ENCODE measurements at places on chromosomes 2 and 18.

DNA sequence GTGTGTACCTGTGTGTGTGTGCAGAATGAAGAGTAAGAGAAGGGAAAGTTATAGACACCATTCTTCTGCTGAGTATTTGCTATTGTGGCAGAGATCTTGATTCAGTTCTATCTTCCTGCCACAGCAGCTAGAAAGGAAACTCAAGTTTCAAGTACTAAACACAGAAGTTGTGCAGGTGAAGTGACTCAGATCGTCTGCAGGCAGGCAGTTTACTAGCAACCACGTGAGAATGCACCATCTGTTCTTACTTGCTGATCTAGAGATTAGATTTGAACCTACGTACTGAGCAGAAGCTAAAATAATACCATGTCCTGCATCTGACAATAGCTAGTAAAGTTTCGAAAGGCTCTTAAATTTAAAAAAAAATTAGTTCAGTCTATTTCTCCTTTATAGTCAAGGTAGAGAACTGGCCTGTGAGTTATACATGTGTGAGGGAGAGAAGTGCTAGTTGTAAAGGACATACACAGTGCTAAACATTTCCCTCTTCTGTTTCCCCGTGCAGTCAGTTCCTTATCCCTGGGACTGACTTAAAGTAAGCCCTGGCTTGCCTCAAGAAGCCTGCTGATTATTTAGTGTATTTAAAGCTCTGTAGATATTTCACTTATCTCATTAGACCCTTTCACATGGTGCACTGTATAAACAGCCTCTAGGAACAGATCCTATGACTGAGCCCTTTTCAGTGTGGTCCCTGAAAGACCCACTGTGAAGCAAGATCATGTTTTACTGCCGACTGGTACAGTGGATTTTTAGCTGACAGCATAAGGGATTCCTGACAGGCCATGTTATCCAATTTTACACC lies 45.0 kb downstream of the SLC38A11 start:
- peak; percentile 63 for DNase-seq

GRCh38 chr2:237888389-237888788 lies 29.0 kb downstream of the RAMP1 start:
- no peak for DNase-seq

- no peak for DNase-seq
Measured at GRCh38 chr2:233011268-233011650, 1.8 kb downstream of the NGEF start.

GRCh38 chr18:2656981-2657512 lies 1.5 kb downstream of the SMCHD1 start:
- DNase-seq: no peak

DNA sequence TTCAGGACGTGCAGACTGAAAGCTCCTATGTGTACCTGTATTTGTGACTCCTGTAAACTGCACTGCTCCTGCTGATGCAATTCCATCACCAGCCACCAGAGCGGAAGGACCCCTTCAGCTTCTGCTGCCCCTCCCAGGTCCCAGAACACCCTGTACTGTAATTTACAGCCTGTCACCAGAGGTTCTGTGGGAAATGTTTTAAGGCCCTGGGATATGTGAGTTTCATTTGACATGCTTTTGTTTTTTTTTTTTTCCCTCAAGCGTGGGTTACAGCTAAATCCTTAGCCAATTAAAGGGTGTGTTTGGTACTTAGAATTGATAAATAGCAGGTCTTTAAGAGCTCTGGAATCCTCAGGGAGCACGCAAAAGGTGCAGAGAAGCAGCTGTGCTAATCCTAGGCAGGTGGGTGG lies 79.4 kb downstream of the KCTD1 start:
- peak; percentile 72 for DNase-seq

GRCh38 chr2:170739507-170740046 lies 24.4 kb downstream of the SP5 start:
- no peak for DNase-seq

- DNase-seq: peak; percentile 30
Measured at GRCh38 chr2:8475349-8476031, 206.4 kb upstream of the ID2 start.

DNA sequence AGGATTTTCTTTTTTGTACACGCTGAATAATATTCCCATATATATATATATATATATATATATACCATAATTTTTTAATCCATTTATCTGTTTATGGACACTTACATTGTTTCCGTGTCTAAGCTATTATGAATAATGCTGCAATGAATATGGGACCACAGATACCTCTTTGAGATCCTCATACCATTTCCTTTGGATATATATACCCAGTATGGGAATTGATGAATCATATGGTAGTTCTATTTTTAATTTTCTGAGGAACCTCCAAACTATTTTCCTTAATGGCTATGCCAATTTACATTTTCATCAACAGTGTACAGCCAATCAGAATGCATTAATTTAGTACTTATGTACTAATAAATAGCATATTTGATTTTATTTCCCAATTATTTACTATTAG lies 53.1 kb downstream of the MERTK start:
- DNase-seq: no peak

GRCh38 chr18:62152844-62153243 lies 34.0 kb downstream of the PIGN start:
- DNase-seq: peak; percentile 49

- no peak for DNase-seq
Measured at GRCh38 chr2:145723872-145724271, 1204.0 kb upstream of the ZEB2 start.

DNA sequence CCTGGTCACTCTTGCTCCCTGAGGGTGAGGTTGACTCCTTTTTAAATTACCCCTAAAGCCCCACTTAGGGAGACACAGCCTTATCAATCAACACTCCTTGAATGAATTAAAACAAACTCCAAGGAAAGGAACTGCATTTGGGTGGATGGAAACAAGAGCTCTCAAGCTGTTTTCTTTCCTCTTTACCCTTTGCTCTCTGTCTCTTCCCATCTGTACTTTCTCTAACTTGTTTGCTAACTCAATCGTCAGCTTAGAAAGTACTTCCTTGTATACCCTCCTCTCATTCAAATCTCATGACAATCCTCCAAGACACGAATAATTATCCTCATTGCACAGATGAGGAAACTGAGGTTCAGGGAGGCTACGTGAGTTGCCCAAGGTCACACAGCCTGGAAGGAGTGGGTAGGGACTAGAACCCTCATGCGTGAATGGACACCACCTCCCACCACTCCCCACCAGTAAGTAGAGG lies 32.7 kb downstream of the ZFP36L2 start:
- no peak for DNase-seq

- no peak for DNase-seq
Measured at GRCh38 chr2:85840091-85840490, 48.7 kb downstream of the ST3GAL5 start.

DNA sequence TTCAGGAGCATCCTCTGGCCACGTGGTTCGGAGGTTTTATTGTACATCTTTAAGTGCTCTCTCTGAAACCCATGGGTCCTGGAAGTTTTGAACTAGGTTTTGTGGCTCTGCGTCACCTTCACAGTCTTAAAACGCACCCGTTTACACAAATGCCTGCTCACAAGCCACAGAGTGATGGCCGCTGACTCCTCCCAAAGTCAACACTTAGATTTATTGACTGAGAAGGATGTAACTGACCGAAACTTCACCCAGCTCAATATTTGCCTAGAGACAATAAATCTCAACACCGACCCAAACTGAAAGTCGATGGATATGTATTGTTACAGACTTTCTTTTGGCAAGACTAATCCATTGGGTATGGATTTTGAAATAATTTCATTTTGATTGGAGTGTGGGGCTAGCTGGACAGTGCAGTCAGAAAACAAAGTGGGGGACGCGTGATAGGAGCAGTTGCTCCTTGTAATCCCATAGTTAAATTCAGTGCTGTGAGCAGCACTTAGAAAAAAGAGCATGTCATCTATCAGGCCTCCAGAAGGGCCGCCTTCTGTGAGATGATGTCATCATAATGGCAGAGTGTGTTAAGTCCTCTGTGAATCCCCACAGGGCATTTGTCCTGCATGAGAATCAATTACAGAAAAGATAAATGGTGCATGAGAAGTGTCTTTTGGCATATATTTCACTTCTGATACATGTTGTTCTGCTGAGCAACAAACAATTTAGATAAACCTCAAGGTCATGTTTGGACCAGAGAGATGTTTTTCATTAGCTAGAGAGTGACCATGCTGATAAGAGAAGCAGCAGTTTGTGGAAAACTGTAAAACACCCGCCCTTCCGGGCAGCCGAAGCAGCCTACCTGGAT lies 183.7 kb downstream of the INO80D start:
- peak; percentile 74 for DNase-seq

GRCh38 chr18:47577520-47577919 lies 326.1 kb upstream of the SKOR2 start:
- no peak for DNase-seq

- DNase-seq: peak; percentile 94
Measured at GRCh38 chr2:128786316-128786715, 467.6 kb upstream of the HS6ST1 start.

DNA sequence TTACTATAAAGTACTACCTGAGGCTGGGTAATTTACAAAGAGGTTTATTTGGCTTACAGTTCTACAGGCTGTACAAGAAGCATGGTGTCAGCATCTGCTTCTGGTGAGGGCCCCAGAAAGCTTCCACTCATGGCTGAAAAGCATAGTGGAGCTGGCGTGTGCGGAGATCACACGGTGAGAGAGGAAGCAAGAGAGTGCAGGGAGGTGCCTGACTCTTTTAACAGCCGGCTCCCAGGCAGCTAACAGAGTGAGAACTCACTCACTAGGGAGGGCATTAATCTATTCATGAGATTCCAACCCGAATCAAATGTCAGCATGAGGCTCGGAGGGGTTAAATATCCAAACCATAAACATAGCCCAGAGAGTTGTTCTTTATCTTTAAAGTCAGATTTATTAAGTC lies 117.3 kb downstream of the LDLRAD4 start:
- DNase-seq: peak; percentile 18

GRCh38 chr2:8441986-8442385 lies 239.9 kb upstream of the ID2 start:
- no peak for DNase-seq

DNA sequence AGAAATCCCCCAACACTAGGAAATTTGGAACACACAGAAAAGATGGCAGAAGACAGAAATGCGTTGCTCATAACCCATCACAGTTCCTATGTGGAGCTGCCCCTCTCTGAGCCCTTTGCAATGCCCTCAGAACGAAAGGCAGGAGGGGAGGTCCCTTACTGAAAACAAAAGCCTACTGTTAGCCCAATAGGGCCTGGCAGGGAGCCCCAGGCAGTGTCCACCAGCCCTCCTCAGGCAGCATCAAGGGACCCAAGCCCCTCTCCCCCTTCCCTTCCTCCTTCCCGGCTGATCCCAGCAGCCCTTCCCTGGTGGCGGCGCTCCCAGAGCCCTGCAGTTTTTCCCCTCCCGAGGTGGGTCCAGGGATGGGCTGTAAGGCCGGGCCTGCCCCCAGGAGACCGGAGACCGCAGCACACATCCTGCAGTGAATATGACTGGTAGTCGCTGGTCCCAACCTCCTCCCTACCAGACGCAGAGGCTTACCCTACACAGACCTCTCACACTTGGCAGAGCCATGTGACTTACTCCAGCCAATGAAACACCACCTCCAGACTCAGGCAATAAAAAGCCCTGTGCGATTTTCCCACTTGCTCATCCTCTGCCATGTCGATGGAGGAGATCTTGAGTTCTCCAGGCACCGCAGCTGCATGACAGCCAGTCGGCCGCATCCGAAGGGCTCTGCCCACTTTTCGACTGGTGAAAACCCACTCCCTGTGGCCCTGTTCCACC lies 19.4 kb upstream of the DUSP2 start:
- DNase-seq: peak; percentile 75

- DNase-seq: peak; percentile 49
Measured at GRCh38 chr18:65206551-65207260, 544.1 kb upstream of the CDH7 start.

- DNase-seq: no peak
Measured at GRCh38 chr2:188786368-188786841, 187.8 kb upstream of the COL3A1 start.

GRCh38 chr2:103594823-103595222 lies 833.0 kb downstream of the TMEM182 start:
- peak; percentile 17 for DNase-seq

GRCh38 chr2:23629772-23630480 lies 244.9 kb downstream of the KLHL29 start:
- DNase-seq: no peak

- no peak for DNase-seq
Measured at GRCh38 chr2:106867196-106867953, 18.6 kb downstream of the ST6GAL2 start.

GRCh38 chr18:80254971-80255500 lies 7.7 kb upstream of the PARD6G start:
- no peak for DNase-seq

DNA sequence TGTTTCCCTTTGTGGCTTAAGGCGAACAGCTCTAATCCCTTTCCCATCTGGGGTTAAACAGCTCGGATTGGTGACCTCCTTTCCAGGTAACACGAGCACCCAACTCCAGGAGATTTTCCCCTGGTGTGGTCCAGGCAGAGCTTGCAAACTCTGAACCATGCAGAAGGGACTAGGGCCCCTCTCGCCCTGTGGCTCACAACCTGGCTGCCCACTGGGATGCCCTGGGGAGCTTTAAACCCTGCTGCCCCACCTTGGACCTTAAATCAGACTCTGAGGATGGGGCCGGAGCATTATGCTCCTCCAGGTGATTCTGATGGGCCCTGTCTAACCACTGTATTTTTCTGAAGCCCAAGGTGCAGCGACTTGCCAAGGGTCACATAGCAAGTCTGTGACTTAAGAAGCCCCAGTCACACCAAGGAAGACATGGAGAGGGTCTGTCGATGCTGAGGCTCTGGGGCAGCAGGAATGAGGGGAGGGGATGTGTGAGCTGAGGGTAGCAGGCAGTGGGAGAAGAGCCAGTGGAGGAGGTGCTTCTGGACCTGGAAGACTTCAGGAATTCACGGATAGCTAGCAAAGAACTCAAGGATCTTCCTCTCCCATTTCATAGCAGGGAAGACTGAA lies 5.9 kb downstream of the ARID5A start:
- DNase-seq: no peak

DNA sequence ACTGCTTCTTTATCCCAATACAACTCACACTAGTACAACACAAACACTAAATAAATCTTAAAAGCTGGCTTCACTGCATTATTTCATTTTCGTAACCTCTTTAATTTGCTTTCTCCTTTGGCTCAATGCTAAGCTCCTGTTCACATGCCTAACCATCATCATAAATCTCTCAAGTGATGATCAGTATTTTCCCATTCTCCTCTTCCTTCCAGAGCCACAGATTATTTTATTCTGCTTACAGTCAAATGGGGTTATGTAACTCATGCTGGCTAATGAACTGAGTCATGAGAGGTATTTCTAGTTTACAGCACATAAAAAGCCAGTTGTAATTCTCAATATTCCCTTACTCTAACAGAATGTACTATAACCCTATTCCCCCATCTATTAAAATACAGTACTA lies 350.4 kb upstream of the ZC3H15 start:
- DNase-seq: no peak

- no peak for DNase-seq
Measured at GRCh38 chr2:235413064-235413463, 80.8 kb upstream of the AGAP1 start.

DNA sequence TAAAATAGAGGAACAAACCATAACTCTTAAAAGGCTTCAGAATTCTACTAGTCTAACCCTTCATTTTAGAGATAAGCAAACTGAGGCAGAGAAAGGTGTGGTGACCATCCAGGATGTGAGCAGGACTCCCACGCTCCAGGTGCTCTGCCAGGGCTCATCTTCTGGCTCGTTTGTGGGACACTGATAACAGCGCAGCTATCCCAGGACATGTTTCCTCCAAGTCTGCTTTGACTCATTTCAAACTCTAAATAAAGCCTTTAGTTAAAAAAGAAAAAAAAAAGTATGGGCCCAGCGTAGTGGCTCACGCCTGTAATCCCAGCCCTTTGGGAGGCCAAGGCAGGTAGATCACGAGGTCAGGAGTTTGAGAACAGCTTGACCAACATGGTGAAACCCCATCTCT lies 28.4 kb downstream of the CNRIP1 start:
- DNase-seq: no peak

Data from mesendoderm (in vitro differentiated cells).